ENCODE measurements at places on chromosomes 3 and 15. TPM values are rescaled to one million over a fixed set of nuclear protein-coding genes. Genes with fewer than 3 reads are reported as not detected.

DNA sequence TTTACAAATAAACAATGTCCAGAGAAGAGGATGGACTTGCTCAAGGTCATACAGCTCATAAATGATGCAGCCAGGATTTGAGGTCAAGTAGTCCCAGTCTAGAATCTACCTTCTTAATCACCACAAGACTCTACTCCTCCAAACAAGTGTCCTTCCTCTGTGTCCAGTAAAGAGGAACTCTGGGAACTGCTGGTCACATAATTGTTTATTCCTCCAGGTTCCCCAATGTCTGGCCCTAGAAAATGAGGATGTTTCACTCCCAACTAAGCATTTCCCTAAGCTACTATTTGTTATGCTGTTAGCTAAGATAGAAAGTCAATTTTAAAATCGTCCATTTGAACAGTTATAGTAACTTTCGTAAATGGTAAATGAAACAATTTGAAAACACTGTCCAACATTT lies 192.4 kb downstream of the FHIT start:
- no peak for DNase-seq

GRCh38 chr15:25713736-25714537 lies 149.2 kb downstream of the ATP10A start:
- DNase-seq = no peak

GRCh38 chr3:61449327-61450040 lies 111.9 kb upstream of the PTPRG start:
- DNase-seq = no peak

DNA sequence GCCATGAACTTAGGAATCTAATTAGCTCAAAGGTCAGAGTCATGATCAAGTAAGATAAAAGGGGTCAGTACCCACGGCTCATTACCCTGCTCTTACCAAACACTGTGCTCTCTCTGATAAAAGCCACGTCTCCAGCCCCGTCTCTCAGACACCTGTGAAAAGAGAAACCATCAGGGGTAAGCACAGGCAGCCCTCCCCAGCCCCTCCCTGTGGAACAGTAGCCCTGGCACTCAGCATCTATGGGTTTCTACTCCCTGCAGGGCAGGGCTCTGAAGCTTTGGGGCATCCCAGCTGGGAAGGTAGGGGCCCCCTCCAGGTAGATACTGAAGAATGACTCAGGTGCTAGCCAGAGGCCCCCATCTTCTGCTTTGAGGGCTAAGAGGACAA lies 10.5 kb downstream of the LTF start:
- no peak for DNase-seq

DNA sequence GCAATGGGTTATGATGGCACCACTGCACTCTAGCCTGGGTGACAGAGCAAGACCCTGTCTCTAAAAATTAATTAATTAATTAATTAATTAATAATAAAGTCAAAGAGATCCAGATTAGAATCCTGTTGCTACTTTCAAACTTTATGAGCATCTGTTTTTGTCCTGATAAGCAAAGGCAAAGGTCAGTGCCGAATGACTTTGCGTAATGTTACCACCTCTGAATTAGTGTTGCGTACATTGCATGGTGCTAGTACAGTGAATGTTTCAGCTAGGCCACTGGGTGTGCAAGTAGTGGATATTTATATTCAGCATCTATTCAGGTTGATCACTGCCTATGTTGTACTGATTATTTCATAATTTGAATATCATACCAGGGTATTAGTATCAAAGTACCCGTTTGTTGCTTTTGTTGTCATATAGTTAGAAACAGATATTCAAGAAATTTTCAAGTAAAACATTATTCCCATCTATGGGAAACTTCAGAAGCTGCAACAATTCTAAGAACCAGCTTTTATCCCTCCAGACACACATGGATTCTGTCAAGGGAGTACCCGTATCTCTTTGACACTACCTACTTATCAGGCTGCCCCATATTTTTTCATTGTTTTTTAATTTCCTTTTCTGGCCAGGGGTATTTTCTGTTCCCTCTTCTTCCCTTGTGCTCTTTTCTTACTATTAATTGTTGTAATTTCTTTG lies 127.1 kb upstream of the GRM7 start:
- no peak for DNase-seq

DNA sequence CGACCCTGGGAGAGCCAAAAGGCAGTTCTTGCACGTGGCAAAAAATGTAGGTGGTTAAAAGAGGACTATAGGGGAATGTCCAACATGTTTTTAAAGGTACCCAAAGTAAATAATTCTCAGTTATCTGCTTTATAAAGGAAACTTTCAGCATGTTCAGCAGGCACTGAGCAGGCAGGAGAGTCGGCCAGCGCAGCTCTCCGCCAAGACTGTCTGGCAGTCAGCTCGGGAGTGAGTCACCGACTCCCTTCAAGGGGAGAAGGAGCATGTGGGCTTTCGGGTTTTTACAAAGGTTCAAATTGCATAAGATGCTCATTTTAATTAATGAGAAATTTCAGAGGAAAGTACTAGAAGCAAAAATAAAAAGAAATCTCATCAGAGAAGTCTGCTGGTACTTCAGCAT lies 7.0 kb downstream of the GABRA5 start:
- no peak for DNase-seq

DNA sequence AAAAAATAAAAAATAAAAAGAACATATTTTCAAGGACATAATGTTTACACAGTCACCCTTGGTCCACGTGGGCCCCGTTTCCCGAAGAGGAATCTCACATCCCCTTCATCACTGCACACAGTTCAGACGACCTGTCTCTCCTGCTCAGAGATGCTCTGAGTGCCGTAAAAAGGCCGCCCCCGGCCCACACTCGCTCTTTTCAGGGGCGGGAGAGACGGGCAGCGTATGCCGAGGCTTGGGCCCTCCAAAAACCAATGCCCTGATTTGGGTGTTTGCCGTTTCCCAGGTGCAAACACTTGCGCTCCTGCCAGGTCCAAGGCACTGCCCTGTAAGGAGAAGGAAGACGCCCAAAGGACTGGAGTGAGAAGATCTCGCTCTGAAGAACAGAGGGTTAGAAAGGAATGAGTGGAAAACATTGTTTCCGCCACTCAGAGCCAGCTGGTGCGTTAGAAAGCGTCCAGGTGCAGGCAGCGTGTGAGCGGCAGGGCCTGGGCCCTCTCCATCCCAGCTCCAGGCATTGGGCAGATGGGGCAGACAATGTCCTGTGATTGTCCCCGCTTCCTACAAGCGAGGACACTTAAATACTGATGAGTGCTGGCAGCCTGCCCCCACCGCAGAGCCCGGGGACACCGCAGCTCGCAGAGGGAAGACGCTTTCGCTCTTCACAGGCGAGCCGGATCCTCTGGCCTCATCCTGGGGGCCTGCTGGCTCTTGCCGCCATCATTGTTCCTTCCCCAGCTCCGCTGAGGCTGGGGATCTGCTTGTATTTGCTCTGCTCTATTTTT lies 53.2 kb downstream of the NIPA2 start:
- no peak for DNase-seq

- DNase-seq = no peak
Observed at GRCh38 chr15:40369971-40370370, 12.0 kb downstream of the DISP2 start.

DNA sequence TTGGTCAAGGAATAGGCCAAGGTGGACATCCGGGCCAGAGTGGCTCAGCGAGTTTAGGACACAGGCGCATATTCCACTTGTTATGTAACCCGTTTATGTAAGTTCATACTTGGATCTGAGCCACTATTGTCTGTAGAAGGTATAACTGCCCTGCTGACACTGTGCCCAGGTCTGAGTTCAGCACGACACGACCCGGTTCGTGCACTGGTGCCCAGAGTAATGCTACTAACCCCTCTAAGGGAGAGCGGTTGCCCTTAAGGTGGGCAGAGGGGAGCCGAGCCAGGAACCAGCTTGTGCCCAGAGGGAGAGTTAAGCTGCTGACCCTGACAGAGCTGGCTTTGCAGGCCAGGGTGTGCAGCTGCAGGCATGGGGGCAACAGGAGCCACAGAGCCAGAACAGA lies 1.9 kb upstream of the ULK4 start:
- DNase-seq = no peak

GRCh38 chr3:134377896-134378295 lies 3.6 kb upstream of the AMOTL2 start:
- no peak for DNase-seq

DNA sequence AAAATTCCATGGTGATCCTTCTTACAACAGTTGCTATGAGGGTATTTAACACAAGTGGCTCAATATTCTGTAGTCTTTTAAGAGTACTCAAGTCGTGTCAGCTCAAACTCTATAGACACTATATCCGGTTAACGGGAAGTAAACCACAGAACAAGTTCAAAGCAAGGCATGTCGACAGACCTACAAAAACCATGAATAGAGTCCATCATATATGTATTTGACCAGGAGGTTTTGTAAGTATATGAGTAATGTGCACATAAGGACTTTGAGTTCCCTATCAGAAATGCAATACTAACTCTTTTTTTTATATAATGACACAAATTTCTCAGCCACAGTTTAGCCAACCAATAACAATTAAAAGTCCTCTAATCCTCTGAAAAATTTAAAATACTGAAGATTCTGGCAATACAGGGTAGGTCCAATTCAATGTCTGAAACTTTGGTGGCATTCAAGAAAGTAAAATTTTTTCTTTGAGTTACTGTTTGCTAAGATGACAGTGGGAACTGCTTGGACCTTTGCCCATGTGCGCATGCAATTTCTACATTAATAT lies 93.7 kb downstream of the NEK10 start:
- DNase-seq = no peak

- no peak for DNase-seq
Observed at GRCh38 chr15:36598529-36599177, 19.2 kb downstream of the CDIN1 start.

- DNase-seq = peak; percentile 87
Observed at GRCh38 chr15:64686130-64686735, 89.2 kb downstream of the RBPMS2 start.

DNA sequence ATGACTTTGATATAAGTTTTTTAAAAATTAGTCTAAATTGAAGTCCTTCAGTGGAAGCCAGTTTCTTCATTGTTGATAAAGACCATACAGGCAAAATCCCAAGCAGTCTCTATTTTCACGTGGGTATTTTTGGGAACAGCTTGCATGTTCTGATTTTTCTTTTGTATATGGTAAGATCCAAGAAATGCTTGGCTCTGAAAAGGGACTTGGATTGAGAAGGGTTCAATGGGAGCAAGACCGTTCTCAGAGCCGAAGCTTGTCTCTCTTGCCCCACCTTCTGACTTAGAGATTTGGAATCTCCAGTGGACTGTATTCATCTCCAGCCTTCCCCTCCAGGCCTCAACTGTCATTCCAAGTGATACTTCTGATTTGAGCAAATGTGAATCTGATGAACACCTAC lies 175.5 kb downstream of the CHDH start:
- DNase-seq = no peak

DNA sequence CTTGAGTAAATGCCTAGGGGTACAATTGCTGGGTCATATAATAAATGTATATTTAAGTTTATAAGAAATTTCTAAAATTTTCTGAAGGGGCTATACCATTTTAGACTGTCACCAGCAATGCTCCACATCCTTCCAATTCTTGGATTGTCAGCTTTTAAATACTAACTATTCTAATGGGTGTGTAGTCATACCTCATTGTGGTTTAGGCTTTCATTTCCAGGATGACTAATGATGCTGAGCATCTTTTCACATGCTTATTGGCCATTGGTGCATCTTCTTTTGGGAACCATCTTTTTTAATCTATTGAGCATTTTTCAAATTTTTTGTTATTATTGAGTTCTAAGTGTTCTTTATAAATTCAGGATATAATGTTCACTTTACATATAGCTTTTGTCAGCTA lies 52.5 kb upstream of the CORO2B start:
- DNase-seq = no peak

DNA sequence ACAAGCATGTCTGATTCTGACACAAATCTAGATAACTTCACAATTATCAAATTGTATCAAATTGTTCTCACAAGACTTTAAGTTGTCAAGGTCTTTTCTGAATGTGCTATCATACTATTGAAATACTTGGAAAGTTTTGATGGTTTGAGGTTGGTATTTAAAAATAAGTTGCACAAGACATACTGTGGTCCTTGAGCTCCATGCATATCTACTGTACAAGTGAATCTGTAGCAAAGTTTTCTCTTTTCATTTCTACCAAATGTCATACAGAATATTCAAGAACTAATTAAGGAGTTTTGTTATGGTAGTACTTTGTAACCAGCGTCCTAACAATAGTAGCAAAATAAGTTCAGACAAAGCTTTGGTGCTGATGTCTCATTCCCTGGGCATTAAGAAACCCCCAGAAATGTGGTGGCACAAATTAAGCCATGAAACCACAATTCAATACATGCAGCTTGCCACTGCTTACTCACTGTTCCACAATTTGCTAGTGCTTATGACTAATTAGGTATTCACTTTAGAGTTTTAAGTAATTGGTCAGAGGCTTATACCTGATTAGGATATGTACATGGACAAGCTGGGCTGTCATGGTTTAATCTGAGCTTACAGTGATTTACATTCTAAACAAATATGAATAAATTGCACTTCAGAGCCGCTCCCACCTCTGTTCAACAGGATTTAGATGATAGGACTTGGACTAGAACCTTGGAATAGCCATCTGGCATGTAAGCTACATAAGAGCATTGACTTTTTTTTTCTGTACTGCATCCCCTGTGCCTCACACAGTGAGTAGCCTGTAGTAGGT lies 8.8 kb downstream of the TBC1D23 start:
- no peak for DNase-seq

The CAND2 gene
- polyA plus RNA-seq = 4.5 TPM

The ZNF385D gene
- polyA plus RNA-seq = 9.7 TPM

The DPPA4 gene
- 546 TPM for polyA plus RNA-seq

The TMEM212 gene
- not detected for polyA plus RNA-seq

The TRIM42 gene
- polyA plus RNA-seq = not detected

The HESX1 gene
- polyA plus RNA-seq = 55.6 TPM

The ATP6V1A gene
- polyA plus RNA-seq = 38.0 TPM

The ADGRG7 gene
- polyA plus RNA-seq = not detected

The CMTM7 gene
- polyA plus RNA-seq = 88.3 TPM

The AHSG gene
- polyA plus RNA-seq = 0.18 TPM

The RBPMS2 gene
- 171 TPM for polyA plus RNA-seq

The LIPC gene
- polyA plus RNA-seq = not detected
